Spleen (tissue), 13 donors: ENCODE measurements at places on chromosomes 3 and 15. TPM values are rescaled to one million over a fixed set of nuclear protein-coding genes. Genes with fewer than 3 reads are reported as not detected.

SLC9C1 gene
- not detected for polyA plus RNA-seq

KBTBD13 gene
- not detected for polyA plus RNA-seq

GOLGA8O gene
- 0.67 TPM for polyA plus RNA-seq

B3GALNT1 gene
- 3.1 TPM for polyA plus RNA-seq

FANCI gene
- polyA plus RNA-seq, result 4.8 TPM

GOLGA8T gene
- polyA plus RNA-seq, result 0.19 TPM

RAB8B gene
- polyA plus RNA-seq, result 18.9 TPM

SLC49A4 gene
- 1.4 TPM for polyA plus RNA-seq
